A673 (cell line): ENCODE measurements at places on chromosomes 5 and 9.

DNA sequence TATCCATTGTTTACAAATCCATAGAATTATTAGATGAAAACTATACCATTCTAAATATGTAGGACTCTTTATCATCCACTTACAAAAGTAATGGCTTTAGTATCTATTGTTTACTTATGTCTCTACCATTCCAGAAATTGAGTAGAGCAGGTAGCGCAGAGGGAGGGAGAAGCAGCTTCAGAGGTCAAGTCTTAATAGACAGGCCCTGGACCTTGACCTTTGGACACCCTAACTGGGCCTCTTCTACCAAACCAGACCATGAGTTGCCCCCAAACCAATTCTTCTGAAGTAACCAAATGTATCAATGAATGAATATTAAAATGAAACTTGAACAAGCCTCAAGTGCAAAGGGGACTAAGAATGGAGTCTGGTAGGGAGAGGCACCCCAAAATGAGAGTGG lies 124.9 kb upstream of the ANKRD55 start:
- DNase-seq = no peak

DNA sequence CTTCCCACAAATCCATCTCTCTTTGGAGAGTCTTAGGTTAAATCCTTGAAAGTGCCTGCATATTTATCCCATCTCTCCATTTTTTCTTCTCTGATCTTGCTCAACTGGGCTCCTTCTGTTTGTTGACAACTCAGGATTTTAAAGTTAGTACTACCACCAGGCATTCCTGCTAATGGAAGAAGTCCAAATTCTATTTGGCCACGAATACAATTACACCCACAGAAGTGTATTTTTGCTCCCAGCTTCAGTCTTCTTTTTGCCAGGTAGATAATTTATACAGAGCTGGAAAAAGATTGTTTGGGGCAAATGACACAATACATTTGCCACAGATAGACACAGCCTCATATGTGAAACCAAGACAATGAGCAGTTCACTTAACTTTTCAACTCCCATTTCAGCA lies 74.8 kb downstream of the CETN3 start:
- no peak for DNase-seq

DNA sequence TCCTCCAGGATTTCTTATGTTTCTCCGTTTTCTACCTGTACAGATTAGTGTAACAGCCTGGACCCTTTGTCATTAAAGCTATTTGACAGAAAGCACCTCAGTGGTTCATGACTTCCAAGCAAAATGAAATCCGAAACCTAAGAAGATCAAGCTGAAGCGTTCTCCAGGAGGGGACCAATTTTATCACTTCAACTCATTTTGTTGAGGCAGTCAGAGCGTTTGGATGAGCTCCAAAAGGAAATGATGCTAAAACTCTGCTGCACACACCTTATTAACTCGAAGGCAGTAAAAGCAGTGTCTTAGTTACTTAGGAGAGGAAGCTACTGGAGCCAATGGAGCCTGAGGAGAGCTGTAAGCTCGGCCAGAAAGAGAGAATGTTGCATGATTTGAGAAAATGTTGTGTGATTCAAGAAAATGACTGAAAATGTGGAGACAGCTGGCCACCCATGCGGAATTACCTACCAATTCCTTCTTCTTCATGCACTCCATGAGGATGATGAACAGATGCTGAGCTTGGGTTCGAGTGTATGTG lies 346.7 kb upstream of the KLF9 start:
- peak; percentile 27 for DNase-seq

DNA sequence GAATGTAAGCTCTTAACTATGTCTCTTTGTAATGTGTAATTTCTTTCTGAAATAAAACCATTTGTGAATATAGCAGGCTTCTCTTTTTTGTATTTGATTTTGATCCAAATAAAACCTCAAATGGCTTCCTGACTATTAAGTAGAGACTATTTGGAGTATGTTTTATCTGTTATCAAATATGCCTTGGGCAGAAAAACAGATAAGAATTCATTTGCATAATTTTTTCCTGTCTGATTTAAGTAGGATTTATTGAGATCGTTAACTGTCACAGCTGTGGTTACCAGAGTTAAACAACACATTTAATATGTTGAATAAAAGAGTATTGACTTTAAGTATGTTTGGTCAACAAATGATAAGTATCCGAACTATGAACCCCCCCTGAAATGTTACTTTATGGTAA lies 104.9 kb downstream of the MELK start:
- peak; percentile 28 for DNase-seq

DNA sequence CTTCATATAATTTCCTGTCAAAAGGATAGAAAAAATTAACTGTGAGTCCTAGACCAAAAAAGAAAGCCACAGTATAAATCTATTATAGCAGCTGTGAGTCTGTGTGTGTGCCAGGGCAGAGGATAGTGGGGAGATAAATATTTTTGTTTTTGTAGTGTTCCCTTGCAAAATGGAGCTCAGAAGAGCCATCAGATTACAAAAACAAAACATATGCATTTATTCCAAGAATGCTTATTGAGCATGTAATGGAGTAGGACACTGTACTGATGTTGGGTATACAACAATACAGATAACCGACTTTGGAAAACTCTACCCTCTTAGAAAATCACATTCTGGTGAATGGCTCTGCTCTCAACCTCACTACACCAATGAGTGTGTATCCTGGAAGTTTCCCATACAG lies 111.0 kb downstream of the DMAC1 start:
- no peak for DNase-seq

GRCh38 chr5:51452562-51452961 lies 69.3 kb downstream of the ISL1 start:
- no peak for DNase-seq

- DNase-seq = no peak
Measured at GRCh38 chr5:155290937-155291336, 277.4 kb downstream of the KIF4B start.
